Skin of body (tissue), 3 donors: ENCODE measurements at places on chromosomes 13 and 19.

- no peak for DNase-seq
Observed at GRCh38 chr13:30763786-30764413, 28.6 kb downstream of the ALOX5AP start.

GRCh38 chr13:89393758-89394304 lies 1722.7 kb downstream of the SLITRK5 start:
- DNase-seq = no peak

DNA sequence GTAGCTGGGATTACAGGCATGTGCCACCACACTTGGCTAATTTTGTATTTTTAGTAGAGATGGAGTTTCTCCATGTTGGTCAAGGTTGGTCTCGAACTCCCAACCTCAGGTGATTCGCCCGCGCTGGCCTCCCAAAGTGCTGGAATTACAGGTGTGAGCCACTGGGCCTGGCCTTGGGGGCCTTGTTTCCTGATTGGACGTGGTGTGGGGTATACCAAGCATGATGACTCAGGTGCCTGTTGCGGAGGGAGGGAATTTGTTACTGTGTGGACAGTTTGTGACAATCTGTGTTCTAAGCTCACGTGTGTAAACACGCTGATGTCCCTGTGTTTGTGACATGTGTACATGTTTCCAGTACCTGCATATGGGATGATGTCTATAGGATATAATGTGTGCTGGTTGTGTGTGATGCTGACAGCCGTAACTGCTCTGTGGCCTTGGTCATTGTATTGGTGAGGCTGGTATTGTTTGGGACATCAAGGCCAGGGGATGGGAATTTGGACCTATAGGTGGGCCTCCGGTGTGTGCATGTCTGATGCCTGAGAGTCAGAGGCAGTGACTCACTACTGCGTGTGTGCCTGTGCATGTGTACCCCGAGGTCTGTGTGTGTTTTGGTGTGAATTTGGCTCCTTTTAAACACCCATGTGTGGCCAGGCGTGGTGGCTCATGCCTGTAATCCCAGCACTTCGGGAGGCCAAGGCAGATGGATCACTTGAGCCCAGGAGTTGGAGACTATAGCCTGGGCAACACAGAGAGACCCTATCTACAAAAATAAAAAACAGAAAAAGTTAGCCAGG lies 1.6 kb upstream of the EGLN2 start:
- DNase-seq = no peak

GRCh38 chr19:9645472-9645871 lies 24.4 kb upstream of the ZNF561 start:
- DNase-seq = no peak

DNA sequence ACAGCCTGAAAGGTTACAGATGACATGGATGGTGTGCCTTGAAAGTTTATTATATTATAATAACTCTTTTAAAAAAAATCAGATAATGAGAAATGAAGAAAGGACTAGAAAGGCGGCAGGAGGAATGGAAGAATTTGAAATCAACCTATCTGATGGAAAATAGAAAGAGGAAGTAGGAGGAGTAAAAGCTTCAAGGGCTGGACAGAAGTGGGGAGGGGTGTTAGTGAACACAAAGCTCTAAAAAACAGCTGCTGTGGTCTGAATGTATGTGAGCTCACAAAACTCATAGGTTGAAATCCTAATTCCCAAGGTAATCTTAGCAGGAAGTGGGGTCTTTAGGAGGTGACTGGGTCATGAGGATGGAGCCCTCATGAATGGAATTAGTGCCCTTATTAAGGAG lies 19.5 kb downstream of the CCDC70 start:
- DNase-seq = no peak

DNA sequence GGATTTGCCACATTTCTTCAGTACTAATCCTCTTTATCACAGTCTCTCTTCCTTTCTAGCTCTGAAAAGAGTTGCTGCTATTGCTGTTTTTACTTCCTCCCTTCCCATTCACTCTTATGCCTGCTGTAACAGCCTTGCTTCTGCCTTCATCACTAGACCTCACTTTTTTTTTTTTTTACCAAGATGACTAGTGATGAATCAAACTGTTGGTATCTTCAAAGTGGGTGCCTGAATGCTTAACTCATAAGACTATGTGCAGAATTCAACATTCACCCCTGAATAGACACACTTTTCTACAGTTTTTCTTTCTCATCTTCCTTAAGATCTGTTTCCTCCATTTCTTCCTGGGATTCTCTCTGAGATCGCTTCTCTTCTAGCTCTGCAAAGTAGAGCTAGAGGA lies 217.2 kb upstream of the HTR2A start:
- DNase-seq = no peak

DNA sequence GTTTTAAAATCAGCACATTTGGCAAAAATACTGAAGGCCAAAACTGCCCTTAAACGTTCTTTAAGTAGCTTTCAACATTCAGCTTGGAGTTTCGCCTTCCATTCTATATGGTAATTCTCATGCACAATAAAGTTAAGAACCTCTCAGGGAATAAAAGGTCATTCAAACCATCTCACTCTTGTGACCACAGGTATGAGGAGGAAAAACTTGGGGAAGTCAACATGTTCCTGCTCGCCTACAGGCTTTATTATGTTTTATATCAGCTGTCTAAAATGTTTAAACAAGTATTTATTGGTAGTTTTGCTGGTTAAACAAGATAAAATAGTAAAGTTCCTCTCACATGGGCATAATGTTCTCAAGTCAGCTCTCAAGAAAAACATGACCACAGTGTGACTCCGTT lies 19.9 kb upstream of the TM9SF2 start:
- DNase-seq = no peak

DNA sequence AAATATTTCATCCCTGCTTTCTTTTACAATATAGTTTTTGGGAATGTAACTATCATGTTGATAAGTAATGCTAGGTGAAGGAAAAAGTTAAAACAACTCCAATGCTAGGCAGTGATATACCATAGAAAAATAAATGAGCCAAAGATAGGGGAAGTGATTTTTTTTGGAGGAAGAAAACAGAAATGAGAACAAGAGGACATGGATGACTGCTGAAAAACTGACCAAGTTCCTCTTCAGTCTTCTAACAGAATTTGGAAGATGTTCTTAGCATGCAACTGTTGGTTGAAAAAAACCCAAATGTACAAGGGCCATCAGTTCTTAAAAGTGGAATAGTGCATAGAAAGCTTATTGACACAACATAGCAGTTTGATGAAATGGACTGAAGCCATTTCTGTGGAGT lies 262.5 kb upstream of the STARD13 start:
- DNase-seq = no peak

DNA sequence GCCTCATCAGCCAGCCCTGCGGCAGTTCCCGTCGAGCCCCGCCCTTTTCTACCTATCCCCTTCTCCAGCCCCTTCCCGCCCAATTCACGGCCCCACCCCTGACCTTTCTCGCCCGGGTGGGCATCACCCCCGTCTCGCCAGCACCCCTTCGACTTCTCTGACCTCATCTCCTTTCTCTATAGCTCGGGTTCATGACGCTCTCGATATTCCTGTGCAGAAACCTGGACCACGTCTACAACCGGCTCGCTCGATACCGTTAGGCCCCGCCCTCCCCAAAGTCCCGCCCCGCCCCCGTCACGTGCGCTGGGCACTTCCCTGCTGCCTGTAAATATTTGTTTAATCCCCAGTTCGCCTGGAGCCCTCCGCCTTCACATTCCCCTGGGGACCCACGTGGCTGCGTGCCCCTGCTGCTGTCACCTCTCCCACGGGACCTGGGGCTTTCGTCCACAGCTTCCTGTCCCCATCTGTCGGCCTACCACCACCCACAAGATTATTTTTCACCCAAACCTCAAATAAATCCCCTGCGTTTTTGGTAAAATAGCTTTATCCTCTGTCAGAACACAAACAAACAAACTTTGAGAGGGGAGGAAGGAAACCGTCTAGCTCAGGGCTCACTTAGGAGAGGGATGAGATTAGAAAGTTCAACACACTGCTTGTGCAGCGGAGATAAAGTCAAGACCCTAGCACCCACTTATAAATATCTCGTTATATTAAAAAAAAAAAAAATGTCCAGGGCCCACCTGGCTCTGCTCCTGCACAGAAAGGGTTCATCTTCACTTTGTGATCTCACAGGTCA lies 5.1 kb downstream of the CD37 start:
- no peak for DNase-seq

DNA sequence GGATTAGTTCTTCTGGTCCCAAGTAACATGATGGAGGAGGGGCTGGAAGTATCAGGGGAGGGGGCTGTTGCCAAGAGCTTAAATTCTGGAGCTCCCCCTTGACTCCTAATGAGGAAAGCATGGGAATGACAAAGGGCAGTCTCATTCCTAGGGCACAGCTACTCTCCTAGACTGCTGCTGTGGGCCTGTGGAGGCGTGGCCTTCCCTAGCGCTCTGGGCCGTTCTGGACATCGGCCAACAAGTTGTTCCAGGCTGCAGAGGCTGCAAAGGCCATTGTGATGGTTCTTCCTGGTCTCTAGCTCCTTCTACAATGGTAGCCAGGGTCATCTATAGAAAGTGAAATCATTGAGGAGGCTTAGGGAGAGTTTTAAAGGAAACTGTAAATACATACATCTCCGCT lies 916.6 kb downstream of the DIAPH3 start:
- no peak for DNase-seq

DNA sequence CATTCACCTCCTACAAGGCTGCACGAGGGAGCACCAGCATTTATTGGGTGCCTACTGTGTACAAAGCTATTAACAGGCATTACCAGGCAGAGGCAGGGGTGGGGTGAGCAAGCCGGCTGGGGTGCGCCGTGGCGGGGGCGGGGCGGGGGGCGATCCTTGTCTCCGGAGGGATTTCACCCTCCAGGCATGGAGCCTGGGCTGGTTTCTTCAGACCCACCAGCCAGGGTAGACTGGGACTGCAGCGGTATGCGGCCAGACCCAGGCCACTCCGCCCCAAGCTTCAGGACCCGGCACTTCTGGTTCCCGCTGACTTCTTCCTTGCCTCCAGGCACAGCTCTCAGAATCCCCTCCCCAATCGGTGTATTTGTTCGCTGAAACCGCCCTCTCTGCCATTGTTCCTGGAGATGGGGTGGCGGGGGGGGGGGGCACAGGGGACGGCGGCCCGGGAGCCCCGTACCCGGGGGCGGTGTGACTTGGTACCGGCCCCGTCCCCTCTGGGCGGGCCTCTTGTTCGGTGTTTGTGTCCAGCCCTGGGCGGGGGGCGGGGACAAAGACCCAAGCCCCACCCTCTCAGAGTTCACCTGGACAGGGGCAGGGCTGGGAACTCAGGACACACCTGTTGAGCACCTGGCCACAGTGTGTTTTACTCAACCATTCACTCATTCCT lies 14.4 kb downstream of the TJP3 start:
- DNase-seq = no peak

DNA sequence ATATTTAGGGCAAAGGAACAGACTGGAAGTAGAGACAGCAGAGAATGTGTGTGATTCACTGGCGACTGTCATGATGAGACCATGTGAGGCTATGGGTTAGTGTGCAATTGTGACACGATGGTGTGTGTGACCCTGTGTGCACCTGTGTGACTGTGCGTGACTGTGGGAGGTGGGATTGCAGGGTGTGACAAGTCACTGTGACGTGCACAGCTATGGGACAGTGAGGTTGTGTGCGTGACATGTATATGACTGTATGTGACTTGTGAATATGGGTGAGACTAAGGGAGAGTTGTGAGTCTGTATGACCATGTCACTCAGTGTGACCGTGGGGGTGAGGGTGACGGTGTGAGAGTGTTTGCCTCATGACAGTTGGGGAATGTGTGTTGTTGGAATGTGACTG lies 3.4 kb upstream of the GIPR start:
- DNase-seq = peak; percentile 60

DNA sequence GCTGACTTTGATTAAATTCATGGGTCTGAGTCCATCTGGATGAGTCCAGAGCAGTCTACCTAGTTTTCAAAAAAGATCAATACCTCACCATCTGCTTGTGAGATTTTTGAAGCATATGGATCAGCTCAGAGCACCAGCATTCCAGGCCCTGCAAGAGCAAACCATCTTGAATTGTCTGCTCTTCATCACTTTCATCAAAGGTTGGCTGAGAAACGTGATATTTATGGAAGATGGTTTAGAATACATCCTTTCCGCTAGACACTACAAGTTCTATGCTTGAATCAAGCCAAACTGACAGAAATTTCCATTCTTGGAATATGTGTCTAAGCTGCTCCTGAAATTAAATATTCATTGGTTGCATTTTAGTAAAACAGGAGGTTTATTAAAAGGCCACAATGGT lies 190.3 kb downstream of the KCNRG start:
- no peak for DNase-seq

GRCh38 chr13:95391362-95391761 lies 90.1 kb upstream of the ABCC4 start:
- DNase-seq = no peak

DNA sequence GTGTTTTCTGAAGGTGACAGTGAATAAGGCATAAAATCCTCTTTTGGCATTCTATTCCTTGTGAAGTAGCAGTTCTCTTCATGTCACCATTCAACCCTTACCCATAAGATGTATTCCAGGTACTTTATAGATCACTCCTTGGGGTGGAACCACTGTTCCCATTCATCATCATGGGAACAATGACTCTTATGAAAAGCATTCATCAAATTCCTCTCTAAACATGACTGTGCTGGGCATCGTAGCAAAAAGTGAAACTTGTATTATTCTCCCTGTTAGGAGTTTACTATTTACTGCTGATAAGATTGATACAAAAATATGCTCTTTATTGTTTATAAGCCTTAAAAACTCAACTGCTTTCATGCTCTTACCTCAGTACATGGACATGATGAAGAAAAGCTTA lies 793.4 kb downstream of the LIG4 start:
- no peak for DNase-seq

DNA sequence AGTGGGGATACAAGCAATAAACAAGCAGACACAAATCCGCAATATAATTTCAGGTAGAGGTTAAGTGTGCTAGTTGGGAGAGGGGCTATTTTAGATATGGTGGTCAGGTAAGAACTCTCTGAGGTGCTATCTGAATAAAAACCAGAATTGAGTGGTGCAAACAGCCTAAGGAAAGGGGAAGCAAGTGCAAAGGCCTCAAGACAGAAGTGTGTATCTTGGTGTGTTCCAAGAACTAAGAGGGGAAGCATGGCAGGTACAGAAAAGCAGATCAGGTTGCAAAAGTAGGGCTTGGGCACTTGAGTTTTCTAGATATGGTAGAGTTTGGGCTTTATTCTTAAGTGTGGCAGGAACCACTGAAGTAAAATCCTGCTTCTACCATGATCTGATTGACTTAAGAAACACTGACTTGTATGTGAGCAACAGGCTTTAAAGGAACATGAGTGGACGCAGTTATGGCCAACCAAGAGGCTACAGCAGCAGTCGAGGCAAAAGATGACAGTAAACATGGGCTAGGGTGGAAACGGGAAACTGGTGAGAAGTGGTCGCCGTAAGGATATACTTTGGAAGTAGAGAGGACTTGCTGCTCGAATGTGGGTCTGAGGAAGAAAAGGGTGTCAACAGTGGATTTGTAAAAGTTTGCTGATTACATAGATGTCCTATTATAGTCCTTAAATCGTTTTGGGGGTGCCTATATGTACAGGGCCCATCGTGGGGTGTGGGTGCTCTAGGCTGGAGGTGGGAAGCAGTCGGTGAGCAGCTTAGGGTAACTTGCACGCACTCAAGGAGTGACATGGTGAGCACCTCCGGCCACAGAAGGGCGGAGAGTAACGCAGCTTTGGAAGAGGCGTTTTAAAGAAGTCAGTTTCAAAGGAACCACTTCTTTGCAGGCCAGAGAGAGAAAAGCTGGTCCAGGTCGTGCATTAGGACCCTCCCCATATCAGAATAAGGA lies 677 bp downstream of the TGDS start:
- no peak for DNase-seq

GRCh38 chr19:13644645-13645044 lies 119.7 kb upstream of the MRI1 start:
- DNase-seq = no peak
